ENCODE measurements at places on chromosomes 16 and 17. TPM values are rescaled to one million over a fixed set of nuclear protein-coding genes. Genes with fewer than 3 reads are reported as not detected.

The CCL22 gene
- polyA plus RNA-seq: 0.16 TPM

DNA sequence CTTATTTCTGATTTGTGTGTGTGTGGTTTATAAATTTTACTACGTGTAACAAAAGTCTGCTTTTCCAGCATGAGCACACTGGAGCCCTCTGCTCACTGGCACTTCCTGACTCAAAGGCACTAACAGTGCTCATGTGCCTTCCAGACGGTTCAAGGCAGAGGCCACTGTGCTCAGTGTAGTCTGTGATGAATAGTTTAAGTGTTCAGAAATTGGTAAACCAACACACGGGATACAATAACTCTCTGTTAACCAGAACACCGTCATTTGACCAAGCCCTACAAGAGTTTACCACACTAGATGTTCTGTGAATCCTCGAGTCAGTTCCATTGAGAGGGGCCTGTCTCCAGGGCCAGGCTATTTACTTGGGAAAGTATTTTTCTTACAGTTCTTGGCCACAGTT lies 191.9 kb downstream of the MRTFB start:
- DNase-seq: no peak

DNA sequence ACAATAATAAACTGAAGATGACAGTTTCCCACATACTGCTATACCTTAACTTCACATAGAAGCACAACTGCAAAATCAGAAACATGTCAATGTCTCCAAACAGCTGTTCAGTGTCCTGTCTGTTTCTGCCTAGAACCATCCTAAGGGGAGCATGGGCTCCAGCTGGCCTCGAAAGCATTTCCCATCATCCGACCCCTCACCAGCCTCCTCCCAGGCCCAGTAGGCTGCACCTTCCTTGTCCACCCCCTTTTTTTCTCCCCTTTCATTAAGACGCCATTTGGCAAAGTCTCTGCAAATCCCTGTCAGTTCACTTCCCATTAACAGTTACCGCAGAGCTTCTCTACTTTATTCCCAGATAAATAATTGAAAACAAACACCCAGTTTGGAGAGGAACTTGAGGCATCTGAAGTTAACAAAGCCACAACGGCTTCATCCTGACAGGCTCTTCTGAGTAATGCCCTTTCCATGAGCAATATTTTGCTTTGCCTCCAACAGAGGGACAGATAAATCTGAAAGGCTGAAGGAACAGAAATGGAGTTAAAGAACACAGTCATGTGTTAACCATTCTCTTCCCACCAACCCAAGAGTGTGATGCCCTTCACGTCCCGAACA lies 65.3 kb downstream of the SLC39A11 start:
- DNase-seq: no peak

- no peak for DNase-seq
Measured at GRCh38 chr16:75116081-75116910, at the start of gene LDHD. TSS of gene LDHD (minus strand) at chr16:75116780. CDS start at chr16:75116720, 60 bp downstream.

- no peak for DNase-seq
Measured at GRCh38 chr16:84786605-84787262, 33.1 kb upstream of the CRISPLD2 start.

The TBC1D3C gene
- not detected for polyA plus RNA-seq

GRCh38 chr16:68228652-68229051 lies 7.3 kb downstream of the ESRP2 start:
- no peak for DNase-seq

GRCh38 chr16:56119133-56119532 lies 72.2 kb upstream of the GNAO1 start:
- no peak for DNase-seq

DNA sequence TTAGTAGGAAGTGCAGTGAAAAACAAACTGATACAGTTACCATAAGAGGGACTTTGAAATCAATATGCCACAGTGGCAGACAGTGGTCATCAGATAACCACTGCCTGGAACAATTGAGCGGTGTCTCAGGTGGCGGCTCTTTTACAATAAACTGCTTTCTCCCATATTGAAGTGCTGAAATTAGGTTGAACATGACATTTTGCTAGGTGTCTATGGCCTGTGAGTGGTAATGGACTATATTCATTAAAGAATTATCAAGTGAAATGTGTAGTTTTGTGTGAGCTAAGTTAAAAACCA lies 214.7 kb downstream of the RPTOR start:
- no peak for DNase-seq

GRCh38 chr17:40348562-40349476 lies 15.7 kb downstream of the GJD3 start:
- no peak for DNase-seq

DNA sequence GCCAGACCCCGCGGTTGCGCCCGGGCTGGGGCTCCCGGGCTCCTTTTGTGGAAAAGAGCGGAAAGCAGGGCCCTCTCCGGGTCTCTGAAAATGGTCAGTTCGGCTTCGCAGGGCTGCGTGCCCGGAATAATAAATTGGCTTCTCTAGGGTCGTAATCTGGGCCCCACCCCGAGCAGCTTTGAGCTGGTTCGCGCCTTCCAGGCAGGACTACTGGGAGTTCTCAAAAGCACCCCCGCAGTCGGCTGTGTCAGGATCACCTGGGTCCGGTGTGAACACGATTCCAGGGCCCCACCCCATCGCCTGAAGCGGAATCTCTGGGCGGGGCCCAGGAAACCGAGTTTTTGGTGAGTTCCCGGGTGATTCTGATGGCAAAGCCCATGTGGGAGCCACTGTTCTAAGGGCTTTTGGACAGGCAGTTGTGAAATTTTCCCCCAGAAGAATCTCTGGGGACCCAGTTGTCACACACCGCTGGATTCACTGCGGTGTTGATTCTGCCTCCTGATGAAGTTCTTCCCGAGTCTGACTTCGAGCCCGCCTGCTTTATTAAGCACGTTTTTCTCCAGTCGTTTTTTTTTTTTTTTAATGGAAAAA lies 77.0 kb downstream of the MRC2 start:
- DNase-seq: no peak

DNA sequence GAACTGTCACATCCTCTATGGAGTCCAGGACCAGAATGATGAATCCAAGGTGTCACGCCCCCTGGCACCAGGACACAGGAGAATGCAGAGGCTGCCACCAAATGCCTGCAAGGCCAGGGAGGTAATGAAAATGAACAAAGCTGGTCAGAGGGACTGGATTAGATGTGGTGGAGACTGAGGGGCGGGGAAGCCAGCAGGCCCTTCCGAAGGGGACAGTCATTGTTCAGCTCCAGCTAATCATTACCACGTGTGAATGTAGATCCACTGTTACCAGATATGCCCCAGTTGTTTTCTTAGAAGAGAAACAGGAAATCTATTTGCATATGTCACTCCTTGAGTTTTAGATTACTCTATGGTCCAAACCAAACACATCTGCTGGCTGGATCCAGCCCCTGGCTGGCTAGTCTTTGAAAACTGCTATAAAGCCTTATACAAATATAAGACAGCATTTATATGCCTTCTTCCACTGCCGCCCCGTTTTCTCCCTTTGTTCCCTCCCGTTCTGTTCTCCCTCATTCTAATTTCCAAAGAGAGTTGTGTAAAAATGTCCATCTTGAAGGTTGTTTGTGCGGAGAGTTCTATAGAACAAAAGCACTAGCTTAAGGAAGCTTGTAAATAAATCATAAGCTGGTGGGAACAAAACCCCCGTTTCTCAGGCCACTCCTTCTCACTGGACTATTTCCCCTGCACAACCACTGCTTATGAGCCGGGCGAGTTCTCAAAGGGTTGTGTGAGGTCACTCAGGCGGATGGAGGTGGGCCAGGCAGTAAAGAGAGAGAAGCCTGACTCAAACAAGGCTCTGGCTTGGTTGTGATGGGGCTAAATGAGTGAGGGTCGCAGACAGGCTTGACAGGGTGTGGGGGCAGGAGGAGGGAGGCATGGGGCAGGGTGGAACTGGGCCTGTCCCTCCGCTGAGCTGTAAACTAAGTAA lies 14.2 kb downstream of the CRYM start:
- no peak for DNase-seq

DNA sequence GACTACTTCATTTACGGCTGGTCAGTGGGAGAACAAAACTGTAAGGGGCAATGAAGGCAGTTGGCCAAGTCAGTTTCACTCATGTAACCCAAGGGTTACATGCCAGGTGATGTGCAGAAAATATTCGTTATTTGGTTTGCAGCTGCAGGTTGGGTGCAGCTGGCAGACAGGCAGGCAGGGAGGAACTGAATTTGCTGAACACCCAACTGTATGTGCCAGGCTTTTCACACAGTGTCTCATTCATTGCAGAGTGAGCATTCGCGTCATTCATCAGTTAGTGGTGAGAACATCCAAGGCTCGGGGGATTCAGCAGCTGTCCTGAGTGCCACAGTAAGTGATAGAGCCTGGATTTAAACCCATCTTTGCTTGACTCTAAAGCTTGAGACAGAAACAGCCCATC lies 59.7 kb downstream of the ABCC6 start:
- no peak for DNase-seq

The ZNF423 gene
- polyA plus RNA-seq: 24.0 TPM
